ENCODE measurements at places on chromosomes 12 and 14. TPM values are rescaled to one million over a fixed set of nuclear protein-coding genes. Genes with fewer than 3 reads are reported as not detected.

Gene SLC17A8
- not detected for total RNA-seq

Gene GUCY2C
- not detected for total RNA-seq

Gene FAM181A
- total RNA-seq = not detected

Gene SLC6A15
- 18.7 TPM for total RNA-seq

Gene GLIPR1L1
- total RNA-seq = not detected

Gene VRTN
- not detected for total RNA-seq

Gene VSX2
- not detected for total RNA-seq

Gene ADAM20
- 0.21 TPM for total RNA-seq

Gene ABHD12B
- total RNA-seq = 0.53 TPM

Gene PSME1
- 115 TPM for total RNA-seq

Gene SLC7A7
- 12.6 TPM for total RNA-seq

Gene WIF1
- not detected for total RNA-seq

Gene ATXN2
- 11.4 TPM for total RNA-seq

Gene KLRG1
- 2.7 TPM for total RNA-seq

Gene CPNE6
- total RNA-seq = not detected
